ENCODE measurements at places on chromosomes 4 and X. TPM values are rescaled to one million over a fixed set of nuclear protein-coding genes. Genes with fewer than 3 reads are reported as not detected.
A peak's percentile ranks its signal among the peaks of the same experiment; 100 is the strongest.

DNA sequence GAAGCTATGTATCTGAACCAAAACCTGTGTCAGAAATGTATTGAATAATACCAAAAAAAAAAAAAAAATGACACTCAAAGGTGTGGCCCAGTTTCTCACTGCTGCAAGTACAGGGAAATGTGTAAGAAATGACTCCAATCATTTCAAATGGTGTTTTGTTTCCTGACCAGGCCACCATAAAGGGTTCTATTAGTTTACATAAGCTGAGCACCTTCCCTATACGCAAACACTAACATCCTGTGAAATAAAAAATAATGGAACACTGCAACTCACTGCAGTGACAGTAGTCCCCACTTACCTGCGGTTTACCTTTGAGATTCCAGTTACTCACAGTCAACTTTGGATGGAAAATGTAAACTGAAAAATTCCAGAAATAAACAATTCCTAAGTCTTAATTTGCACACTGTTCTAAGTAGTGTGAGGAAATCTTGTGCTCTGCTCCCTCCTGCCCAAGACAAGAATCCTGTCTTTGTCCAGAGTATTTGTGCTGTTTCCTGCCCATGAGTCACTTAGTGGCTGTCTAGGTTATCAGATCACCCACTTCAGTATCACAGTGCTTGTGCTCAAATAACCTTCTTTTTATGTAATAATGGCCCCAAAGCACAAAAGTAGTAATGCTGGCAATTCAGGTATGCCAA, 265.3 kb downstream of the RCHY1 start:
- H3K36me3 ChIP-seq, result no peaks in the 10 kb centered on the region
- no peak for DNase-seq
- no peak overlapping the region for H3K27ac ChIP-seq
- H3K4me1 ChIP-seq, result no peaks in the 10 kb centered on the region

- peaks cover 4% of the 10 kb centered on the region for H3K4me1 ChIP-seq
- H3K27ac ChIP-seq, result no peak overlapping the region
- no peaks in the 10 kb centered on the region for H3K27me3 ChIP-seq
- H3K36me3 ChIP-seq, result peaks cover 7% of the 10 kb centered on the region
- no peak overlapping the region for H3K4me3 ChIP-seq
Measured at GRCh38 chrX:55867181-55867651, 149.7 kb downstream of the RRAGB start.

The FAM9B gene
- not detected for total RNA-seq

DNA sequence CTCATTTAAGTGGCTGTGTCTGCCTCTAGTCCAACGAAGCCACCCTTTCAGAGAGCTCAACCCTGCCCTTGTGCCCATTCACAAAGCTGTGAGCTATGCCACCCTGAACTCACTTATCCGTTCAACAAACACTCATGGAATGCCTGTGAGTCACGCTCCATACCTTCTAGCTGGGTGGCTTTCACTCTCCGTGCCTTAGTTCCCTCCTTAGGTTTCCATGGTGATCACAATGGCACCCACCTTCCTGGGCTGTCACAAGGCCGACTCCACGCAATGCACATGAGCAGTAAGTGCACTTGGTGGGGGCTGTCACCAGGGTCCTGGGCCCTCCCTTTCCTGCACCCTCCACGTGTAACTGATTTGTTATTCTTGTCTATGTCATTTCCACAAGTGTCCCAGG, 37.2 kb upstream of the PPP2R2C start:
- H3K27ac ChIP-seq, result no peak overlapping the region
- H3K27me3 ChIP-seq, result no peaks in the 10 kb centered on the region
- no peak overlapping the region for H3K4me3 ChIP-seq
- no peaks in the 10 kb centered on the region for H3K4me1 ChIP-seq
- no peaks in the 10 kb centered on the region for H3K36me3 ChIP-seq

DNA sequence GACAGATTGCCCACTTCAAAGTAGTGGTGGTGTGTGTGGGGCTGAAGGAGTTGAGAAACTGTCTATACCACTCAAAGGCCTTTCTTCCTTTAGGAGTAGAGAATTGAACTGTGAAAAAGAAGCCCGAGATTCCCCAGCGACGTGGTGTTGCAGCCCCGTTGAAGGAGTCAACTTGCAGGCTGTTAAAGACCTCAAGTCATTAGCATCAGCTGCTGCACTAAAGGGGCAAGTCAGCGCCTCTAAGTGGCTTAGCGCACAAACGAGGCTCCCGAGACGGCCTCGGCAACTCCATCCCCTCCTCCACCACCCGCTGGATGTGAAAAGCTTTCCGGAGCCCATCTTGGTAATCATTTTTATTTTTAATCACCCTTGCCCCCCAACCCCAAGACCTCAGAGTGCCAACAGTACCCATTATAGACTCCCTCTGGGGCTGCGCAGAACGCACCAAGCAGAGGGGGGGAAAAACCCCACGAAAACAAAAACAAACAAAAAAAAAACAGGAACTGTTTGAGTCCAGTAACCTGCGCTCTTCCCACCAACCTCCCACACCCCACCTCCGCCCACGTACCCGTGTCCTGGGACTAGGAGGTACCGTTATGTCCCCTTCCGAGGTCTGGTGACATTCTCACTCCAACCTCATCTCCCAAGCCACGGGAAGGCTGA, 913 bp upstream of the PRDM8 start:
- H3K4me1 ChIP-seq, result peaks cover 27% of the 10 kb centered on the region
- peaks cover 10% of the 10 kb centered on the region for H3K27me3 ChIP-seq
- H3K4me3 ChIP-seq, result peak overlapping the region; percentile 88
- H3K36me3 ChIP-seq, result peaks cover 12% of the 10 kb centered on the region
- H3K27ac ChIP-seq, result peak overlapping the region; percentile 62

- peaks cover 49% of the 10 kb centered on the region for H3K27me3 ChIP-seq
- DNase-seq, result no peak
- H3K27ac ChIP-seq, result no peak overlapping the region
- H3K4me1 ChIP-seq, result peaks cover 3% of the 10 kb centered on the region
Measured at GRCh38 chr4:41360214-41360920, 103.6 kb downstream of the UCHL1 start.

The ASB5 gene
- not detected for total RNA-seq

Data from T-helper 17 cell (primary cell).